AML-193 (cell line): ENCODE measurements at places on chromosomes 3 and 15.

DNA sequence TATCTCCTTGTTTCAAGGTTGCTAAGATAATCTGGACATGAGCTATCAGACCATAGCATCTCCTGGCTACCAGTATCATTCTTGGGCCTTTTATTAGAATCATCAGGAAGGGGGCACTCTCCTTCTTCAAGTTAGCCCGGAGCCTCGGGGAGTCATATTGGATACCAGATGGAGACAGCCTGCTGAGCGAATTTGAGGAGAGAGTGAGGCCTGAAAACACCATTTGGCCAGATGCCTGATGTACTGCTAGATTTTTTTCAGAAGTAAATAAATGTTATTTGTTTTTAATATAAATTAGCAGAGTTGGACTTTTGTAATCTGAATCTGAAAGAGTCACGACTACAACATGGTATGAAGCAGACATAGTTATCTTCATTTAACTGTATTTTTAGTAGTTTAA is 848.6 kb downstream of the IGSF11 start:
- DNase-seq = no peak

DNA sequence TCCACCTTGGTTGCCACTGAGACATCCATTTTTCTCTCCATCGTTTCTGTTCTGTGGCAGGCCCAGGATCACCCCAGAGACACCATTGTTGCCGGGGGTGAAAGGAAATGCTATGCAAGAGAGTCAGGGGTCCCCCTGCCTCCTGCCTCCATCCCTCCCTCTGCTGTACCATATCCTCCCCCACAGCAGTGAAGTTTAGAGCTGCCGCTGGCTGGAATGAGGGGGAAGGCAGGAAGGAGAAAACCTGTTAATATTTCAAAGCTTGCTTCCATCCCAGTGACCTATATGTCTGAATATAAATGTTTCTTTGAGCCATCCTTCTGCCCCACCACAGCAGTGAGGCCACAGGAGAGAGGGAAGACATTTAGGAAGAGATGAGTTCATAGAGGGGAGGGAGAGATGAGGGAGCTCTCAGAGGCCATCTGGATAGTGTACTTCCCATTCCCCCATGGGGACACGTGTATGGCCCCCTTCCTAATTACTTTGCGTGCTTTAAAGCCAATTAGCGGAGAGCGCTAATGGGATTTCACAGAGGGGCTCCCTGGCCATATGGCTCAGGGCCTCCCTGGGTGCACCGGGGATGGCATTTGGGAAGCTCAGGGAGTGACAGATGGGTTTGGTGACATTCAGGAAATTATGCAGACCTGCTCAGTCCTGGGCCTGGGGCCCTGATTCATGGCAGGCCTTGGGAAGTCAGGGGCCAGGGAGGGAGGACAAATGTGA is 40.4 kb upstream of the CHRNB4 start:
- DNase-seq = no peak

DNA sequence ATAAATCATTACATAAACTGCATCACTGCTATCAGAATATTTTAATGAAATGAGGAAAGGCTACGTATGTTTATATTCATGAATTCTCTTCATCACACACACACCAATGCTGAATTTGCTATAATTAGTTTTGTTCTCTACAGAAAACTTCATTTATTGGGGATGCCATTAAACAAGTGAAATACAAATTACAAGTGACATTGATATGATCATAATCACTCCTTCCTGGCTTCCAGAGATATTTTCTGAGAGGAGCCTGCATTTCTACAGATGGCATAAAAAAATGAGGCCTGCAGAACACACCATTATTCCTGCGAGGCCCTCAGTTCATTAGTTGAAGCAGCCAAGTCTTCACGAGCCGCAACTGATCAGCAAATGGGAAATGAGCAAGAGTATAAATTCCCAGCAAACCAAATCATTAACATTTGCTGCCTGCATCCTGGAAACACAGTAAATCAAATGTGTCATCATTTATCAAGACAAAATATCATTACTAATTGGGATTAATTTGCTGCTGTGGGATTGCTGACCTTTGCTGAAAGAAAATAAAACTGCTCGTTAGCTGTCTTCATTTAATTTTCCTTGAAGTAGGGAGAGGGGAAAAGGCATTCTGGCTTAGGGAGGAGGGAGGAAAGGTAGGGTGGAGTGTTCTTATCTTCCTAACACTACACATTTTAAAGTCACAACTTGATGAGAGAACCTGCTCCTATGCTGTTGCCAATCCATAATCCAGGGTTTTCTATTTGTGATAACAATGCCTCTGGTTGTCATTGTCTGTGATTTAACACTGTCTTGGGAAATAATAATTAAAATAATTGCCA is 921.9 kb downstream of the SQOR start:
- DNase-seq = no peak

GRCh38 chr3:61182662-61183061 is 68.6 kb downstream of the FHIT start:
- no peak for DNase-seq

DNA sequence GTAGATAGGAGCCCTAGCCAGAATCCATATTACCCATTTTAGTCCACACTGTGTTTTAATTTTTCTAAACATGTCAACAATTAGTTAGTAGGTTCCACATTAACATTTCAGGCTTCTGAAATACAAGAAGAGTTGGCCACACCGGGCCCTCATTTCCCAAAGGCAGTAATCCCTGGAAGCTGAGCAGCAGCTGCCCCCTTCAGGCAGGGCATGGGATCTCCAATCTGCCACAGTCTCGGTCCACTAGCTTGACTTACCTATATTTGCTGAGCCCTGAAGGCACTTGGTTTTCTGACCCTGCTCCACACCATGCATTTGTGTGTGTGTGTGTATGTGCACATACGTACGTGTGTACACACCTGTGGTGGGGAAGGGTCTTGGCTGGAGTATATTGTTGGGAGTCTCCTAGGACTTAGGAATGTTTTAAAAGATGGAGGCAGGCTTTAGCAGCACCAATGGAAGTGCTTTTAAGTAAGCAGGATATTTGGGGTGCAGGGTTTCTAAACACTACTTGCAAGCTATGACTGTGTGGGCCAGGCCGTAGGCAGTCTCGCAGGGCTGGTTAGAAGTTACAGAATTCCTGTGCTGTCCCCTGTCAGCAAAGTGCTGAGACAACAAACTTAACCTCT is 71.2 kb upstream of the SOX14 start:
- DNase-seq = peak; percentile 49
